ENCODE measurements at places on chromosomes 13 and 19.

DNA sequence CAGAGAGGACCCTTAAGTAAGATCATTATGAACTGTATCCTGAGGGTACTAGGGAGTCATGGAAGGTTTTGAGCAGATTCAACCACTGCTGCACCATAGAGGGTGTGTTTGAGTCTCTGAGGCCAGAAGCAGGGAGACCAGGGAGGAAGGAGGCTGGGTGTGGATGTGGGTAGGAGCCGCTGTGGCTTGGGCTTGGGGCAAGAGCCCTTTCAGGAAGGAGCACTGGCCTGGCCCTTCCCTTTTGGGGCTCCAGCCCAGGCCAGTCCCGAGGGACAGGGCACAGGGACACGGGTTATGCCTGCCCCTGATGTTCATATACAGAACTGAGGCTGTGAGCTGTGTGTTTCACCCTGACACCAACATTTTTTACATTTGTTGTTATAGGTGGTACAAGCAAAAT is 7.2 kb downstream of the CIC start:
- DNase-seq: no peak

DNA sequence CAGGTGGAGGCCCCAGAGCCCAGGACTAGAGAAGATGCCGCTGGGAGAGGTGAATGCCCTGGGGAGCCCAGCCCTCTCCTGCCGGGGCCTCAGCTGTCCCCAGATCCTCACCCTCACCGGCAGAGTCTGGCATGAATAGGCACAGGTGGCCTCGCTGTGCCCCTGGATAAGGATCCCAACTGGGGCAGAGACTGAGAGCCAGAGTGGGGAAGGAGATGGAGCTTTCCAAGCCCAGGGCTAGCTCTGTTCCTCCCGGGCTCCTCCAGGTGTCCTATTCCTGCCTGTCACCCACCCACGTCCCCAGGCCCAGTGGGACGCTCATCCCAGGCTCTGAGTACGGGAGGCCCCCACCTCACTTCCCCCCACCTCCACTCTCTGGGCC is 16.5 kb downstream of the PRR36 start:
- DNase-seq: no peak

GRCh38 chr13:52010890-52011631 is at the start of gene ATP7B:
TSS of gene ATP7B (minus strand) at chr13:52011450. CDS start at chr13:52011337, 113 bp downstream.
- peak; percentile 56 for DNase-seq

GRCh38 chr19:51272183-51272810 is 21.4 kb downstream of the SIGLECL1 start:
- no peak for DNase-seq

DNA sequence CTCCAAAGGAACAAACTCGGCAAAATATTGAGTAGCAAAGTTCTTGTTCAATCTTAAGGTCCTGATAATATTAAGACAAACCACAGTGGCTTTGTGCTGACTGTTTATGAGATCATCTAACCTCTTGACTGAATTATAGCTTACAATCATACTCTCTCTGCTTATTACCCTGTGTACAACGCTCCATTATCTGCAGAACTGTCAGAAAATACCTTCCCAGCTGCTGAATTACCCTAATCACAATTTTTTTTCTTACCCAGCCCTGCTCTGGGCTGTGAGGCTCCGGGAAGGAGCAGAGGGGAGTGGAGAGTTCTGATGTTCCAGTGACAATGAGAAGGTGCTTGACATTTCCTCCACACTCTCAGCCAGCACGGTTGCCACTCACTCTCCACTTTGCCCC is 64.8 kb downstream of the DCT start:
- no peak for DNase-seq

DNA sequence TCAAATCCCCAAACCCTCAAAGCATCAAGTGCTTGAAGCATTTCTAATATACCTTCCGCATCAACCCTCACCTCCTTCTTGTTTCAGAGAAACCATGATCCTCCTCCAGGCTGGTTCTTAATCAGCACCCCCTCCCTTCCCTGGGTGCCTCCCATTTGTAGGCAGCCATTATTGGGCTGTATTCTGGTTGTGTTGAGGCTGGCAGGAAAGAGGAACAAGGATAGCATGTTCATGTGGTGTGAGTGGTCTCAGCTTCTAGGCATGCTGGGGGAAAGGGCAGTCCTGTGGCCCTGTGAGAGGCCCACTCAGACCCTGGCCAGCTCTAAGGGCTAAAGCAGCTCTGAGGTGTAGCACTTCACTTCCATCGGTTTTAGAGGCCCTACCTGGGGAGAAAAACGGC is 18.9 kb upstream of the TRIM13 start:
- DNase-seq: no peak

GRCh38 chr19:58385891-58386575 is 1.0 kb upstream of the RPS5 start:
- DNase-seq: peak; percentile 73

- DNase-seq: no peak
These were observed 4.3 kb downstream of the KIRREL2 start for GRCh38 chr19:35860818-35861639.

GRCh38 chr19:48739404-48740163 is 826 bp downstream of the RASIP1 start:
- no peak for DNase-seq

- DNase-seq: no peak
These were observed 2.3 kb upstream of the ABCA7 start for GRCh38 chr19:1037621-1038064.

DNA sequence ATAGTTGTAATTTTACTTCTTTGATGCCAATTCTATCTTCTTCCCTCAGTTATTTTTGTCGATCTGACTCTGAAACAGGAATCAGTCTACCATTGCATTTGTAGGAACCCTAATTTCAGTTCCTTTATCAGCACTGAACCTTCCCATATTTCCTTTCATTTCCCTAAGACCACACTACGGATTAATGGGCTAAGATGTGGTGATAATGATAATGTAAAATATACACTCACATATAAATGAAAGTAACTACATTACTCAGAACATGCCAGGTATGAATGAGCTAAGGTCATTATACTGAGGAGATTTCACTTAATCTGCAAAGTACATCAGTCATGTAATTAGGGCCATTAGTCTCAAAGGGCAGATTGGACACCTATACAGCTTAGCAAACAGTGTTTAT is 60.2 kb upstream of the RFC3 start:
- no peak for DNase-seq

DNA sequence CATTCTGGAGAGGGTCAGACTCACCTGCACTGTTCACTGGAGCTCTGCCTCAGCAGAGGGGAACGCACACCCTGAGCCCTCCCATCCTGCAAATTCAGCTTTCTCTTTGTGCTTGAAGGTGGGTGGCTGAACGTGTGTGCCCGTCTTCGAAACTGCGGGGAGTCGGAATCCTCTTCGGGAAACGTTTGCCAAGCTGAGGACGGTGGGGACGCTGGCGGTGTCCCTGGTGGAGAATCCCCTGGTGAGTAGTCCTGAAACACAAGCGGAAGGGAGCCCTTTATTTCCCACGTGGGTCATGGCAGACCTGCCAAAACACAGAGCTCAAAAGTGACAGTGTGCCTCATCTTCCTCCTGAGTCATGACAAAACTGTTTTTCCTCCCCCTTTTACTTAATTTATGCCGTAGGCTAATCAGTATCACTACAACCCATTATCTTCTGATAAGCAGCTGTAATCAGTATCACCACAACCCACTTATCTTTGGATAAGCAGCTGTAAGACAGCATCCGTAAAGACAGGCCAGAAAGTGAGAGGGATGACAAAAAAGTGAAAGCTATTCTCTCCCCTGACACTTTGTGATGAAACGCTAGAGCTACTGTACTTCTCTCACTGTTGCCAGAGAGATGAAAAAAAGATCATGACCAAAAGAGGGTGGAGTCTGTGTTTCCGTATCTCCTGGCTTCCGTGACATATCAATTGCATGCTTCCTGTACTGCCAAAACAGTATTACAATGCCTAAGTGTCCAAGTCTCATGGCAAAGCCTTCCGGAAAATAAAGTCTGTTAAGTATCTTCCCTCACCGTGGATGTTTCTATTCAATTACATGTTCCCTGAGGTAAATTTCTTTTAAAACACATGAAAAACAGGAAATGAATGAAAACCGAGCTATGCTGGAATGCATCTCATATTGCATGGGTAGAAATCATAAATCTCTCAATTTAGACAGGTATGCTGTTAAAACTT is 155.5 kb downstream of the TBC1D4 start:
- peak; percentile 79 for DNase-seq

DNA sequence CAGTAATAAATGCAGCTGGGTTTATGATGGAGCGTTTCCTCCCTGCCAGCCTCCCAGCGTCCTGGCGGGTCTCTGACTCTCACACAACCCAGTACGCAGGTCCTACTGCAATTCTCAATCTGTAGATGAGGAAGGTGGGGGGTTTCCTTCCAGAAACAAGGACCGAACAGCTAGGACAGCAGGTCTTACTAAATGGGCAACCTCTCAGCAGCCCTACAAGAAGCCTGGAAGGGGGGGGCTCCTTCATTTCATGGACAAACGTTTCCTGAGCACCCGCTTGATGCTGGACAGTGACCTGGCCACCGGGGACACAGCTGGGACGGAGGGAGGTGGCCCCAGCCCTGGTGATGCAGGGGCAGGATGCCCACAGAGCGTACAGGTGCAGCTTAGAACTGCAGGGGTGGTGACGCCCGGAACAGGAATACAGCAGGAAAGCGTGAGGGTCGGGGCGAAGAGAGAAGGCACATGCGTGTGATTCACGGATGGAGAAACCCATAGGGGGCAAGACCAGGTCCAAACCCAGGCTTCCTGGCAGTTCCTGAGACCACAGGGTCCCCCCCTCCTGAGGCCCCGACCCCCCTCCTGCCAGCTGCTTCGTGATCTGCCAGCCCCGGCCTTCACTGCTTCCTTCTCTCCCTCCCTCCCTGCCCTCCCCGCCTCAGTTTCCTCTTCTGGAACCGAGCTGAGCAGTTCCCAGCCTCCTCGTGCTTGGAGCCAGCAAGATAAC is 732 bp upstream of the C2CD4C start:
- no peak for DNase-seq

DNA sequence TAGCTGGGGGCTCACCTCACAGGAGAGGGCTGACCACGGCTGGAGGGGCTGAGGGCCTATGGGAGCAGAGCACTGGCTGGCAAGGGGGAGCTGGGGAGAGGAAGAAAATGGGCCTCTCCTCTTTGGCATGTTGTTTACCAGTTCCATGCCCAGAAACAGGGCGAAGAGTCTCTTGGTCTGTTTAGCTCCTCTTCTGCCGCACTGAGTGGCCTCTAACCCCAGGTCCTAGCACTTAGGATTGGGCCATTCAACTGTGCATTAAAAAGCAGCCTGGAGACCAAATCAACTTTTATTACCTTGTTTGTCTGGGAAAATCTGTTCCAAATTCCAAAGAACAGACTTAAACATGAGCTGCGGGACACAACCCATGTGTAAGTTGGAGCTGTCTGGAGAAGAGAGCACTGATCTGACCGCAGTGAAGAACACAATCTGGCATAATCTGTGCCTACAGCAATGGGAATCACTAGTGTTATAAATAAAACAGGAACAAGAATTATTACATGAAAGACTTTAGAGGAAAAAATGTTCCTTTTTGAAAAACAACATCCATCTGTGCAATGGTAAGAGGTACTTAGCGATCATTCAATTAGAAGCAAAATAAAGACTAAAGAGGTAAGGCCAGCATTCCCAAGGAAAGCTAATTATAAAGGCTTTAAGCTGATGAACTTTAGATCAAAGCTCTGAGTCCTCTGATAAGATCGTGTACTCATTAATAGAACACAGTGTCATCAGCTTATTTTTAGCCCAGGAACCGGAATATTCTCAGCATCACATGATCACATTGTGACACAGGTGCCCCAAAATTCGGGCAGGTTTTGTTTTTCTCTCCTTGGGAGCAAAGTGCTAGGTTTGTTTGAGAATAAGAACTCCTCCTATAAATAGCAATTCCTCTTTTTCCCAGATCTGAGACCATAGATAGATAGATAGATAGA is 243.2 kb downstream of the COL4A1 start:
- no peak for DNase-seq

GRCh38 chr19:28542394-28543243 is 670.3 kb downstream of the UQCRFS1 start:
- no peak for DNase-seq

GRCh38 chr13:69571606-69572323 is 535.9 kb upstream of the ATXN8OS start:
- no peak for DNase-seq

- DNase-seq: peak; percentile 72
These were observed 16.2 kb downstream of the CERS1 start for GRCh38 chr19:18879579-18880373.

DNA sequence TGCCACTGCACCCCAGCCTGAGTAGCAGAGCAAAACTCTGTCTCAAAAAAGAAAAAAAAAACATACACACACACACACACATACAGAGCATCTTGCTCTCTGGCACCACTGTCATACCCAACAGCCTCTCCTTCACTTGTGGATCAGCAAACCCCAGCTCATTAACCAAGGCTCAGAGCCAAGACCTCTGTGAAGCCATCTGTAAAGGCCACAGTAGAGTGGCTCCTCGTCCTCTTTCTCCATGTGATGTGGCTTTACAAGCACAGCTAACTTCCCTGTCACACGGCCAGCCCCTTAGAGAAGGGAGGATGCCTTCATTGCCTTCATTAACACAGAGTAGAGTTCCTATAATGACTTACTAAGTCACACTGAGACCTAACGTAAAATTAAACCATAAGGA is 62.7 kb upstream of the LSM14A start:
- DNase-seq: no peak

- no peak for DNase-seq
These were observed 20.3 kb downstream of the HPN start for GRCh38 chr19:35061583-35062373.

GRCh38 chr13:88945793-88946192 is 1274.6 kb downstream of the SLITRK5 start:
- DNase-seq: no peak

DNA sequence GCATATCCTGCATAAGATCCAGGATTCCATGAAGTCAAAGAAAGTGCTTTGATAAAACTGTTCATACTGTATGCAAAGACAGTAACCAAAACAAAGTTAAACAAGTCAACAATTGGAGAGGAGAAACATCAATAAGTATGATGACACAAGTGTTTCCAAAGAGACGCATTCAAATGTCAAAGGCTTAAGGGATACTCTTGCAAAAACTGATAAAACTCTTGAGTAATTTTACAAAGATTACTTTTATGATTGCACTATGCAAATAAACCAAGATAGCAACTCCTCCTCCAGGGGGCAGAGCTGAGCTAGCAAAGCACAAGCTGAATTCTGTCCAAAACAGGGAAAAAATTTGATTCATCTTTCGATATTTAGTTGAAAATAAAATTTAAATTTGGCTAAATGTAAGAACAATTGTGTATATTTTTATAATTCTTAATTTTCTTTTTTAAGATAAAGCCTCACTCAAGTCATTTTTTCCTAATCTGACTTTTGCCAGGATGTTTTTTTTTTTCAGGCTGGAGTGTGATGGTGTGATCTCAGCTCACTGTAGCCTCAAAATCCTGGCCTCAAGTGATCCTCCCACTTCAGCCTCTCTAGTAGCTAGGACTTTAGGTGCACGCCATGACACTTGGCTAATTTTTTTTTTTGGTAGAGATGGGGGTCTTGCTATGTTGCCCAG is 84.0 kb downstream of the MZT1 start:
- peak; percentile 74 for DNase-seq

GRCh38 chr19:49214701-49215100 is 57.1 kb downstream of the TRPM4 start:
- DNase-seq: no peak

Measured in activated CD8-positive, alpha-beta memory T cell treated with anti-CD3 and anti-CD28 coated beads, Interleukin-2, amount 50 U/mL, for 48 hours (primary cell).